Kidney tubule cell (primary cell): ENCODE measurements at places on chromosomes 16 and 17.
A peak's percentile ranks its signal among the peaks of the same experiment; 100 is the strongest.

DNA sequence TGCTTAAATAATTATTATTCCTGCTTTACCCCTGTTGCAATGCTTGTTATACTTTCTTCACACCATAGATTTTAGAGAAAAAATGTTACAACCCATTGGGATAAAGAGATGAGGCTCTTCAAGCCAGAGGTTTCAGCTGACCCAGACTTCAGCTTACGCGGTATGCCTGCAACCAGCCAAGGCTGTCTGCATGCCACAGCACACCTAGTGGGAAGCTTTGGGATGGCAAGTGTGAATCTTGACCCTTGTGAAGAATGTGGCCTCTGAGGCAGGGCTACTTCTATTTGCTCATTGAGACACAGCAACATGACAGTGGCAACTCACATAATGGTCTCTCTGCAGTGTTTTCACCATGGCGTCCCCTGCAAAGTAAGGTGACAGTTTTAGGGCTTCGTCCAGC is 193.9 kb upstream of the PIRT start:
- DNase-seq: no peak

GRCh38 chr16:27237219-27238015 is 31.2 kb downstream of the NSMCE1 start:
- no peak for DNase-seq

- no peak for DNase-seq
These were observed 8.7 kb upstream of the IL4R start for GRCh38 chr16:27304881-27305745.

DNA sequence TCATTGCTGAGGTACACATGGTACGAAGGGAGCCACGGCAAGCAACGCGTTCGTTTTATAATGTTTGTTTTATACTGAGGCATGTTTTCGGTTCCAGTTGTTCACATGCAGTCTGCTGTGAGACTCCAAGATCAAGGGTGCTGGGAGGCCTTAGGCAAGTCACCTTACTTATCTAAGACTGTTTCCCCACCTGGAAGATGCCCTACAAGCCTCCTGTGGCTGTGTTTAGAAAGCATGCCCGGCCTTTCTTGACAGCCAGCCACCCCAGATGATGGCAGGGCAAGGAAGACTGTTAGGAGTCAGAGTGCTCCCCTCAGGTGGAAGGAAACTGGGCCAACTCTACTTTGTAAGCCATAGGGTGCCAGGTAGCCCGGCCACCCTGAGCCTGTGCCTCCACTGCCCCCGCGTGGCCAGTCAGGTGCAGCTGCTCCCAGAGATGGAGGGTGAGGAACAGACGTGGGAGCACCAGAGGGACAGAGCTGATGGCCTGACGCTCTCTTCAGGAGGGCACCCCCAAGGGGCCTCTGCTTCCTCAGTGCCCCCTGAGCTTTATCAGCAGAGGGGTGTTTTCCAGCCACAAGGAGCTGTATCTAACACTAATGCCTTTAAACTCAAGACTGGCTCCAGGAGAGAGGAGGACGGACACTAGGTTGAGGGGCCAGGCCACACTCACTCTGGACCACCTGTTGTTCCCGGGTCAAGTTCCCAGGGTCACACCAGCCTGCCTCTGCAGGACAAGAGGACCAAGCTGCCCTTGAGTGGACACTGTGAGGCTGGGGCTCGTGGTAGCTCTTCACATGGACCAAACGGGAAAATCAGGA is 5.4 kb downstream of the NAT9 start:
- DNase-seq: peak; percentile 75

DNA sequence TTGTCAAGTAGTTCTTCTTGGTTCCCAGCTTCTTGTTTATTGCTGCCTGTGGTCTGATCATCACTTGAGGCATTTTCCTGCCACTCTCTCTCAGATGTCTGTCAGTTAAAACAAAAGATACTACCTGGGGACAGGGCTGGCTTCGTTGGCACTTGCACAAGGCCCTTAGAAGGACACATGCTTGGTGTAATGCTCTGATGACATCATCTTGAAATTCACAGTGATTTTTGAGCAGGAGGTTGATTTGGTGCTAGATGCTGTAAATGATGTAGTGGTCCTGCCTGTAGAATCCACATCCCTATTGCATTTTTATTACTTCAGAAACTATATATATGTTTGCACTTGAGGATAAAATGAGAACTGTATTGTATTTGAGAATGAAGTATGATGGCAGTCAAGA is 210.3 kb downstream of the LGALS9B start:
- DNase-seq: no peak
